Fibroblast of skin of left quadriceps (primary cell): ENCODE measurements at places on chromosomes 7 and 10.

- no peak for DNase-seq
Measured at GRCh38 chr10:49592726-49593563, 17.2 kb upstream of the SLC18A3 start.

DNA sequence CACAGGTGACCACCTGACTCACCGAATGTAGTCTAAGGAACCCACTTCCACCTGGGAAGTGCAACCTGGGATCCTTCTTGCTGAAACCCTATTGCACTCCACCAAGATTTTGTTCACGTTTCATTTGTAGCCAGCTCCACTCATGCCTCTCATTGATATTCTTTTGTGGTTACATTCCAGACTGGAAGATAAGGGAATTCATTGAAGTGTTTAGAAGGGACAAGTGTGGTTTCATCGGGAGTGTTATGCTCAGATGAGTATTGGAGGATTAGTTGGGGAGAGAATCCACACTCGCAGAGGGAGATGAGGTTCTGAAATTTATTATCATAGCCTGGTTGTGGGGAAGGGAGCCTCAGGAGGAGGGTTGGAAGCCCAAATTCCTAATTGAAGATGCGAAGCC is 320.4 kb downstream of the KCNMA1 start:
- no peak for DNase-seq

DNA sequence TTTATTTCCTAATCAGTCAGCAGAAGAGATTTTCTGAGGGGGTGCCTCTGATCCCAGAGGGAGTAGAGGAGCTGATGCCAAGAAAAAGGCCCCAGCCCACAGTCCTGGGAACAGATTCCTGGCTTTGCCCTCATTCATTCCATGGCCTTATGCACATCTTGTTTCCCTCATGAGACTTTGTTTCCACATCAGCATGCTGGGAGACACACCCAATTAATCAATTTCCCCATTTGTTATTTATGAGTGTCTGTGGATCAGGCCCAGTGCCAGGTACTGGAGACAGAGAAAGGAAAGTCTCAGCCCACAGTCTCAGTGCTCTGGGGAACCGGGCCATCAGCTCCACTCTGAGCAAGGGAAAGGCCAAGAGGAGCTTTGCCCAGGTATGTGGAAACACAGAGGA is 496.2 kb upstream of the ZMIZ1 start:
- DNase-seq, result no peak

DNA sequence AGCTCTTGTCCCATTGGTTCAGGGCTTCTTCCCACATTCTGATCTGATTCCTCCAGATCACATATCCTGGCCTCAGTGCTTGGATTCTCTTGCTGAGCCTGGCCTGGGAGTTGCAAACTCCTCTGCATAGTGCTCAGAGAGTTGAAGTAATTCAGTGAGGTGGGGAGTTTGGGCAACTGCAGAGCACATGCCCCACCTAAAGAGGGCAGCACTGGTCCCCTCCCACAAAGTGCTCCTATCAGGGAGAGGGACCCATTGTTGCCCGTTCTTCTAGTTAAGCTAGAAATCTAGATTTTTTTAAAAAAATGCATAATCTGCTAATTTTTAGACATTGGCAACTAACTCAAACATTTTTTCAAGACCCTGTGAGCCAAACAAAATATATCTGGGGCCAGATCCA is 45.1 kb downstream of the CHN2 start:
- DNase-seq, result no peak

DNA sequence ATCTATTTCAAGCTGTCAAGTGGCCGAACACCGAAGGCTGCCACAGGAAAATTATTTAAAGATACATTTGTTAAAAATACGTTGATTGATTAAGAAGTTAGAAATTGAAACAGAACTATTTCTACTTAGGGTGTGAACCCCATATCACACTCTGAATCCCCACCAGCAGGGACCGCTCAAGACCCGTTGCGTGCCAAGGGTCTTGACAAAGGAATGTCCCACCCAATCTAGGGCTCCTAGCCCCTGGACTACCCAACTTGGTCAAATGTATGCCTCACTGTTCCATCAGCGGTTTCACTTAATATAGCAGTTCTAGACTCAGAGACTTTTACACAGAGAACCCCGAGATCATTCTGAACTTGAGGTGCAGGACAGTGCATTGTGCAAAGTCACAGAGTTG is 11.6 kb upstream of the PFKFB3 start:
- DNase-seq, result no peak

GRCh38 chr10:66832781-66833422 is 92.9 kb upstream of the LRRTM3 start:
- no peak for DNase-seq

- no peak for DNase-seq
Measured at GRCh38 chr7:137932881-137933269, 69.0 kb downstream of the CREB3L2 start.

DNA sequence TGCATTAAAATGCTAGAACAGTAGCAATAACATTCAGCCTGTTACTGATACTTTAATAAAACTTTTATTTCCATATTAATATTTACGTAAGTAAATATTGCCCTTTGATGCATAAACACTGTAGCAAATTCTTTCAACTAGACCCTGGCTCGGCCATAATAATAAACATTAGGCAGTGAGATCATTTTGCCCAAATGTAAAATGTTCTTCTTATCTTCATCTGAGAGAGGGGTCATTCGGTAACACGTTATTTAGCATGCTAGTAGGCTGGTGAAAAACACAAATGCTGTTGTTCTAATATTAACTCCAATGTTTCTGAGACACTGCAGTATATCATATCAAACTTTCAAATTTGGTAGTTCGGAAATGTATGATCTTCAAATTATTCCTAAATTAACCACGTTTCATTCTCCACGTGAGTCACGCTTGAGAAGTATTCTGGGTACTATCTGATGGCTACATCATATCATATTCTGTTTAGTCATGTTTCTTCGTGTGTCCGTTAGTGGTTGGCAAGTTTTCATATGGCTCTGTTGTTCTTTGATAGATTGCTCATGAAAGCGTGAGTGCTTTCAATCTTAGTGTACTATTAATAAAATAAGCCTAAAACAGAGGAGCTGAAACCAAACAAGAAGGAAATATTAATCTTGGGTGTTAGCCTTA is 145.8 kb downstream of the NSUN6 start:
- no peak for DNase-seq

GRCh38 chr7:13181216-13181615 is 493.8 kb downstream of the ARL4A start:
- no peak for DNase-seq

GRCh38 chr10:112966194-112966855 is 16.3 kb downstream of the TCF7L2 start:
- no peak for DNase-seq

- DNase-seq, result no peak
Measured at GRCh38 chr7:117612637-117613036, 132.8 kb downstream of the CFTR start.

- DNase-seq, result no peak
Measured at GRCh38 chr10:101214446-101215396, 14.5 kb downstream of the LBX1 start.

- DNase-seq, result no peak
Measured at GRCh38 chr7:99112097-99112496, 31.8 kb downstream of the SMURF1 start.

GRCh38 chr7:138297526-138297925 is 162.5 kb upstream of the TRIM24 start:
- no peak for DNase-seq

- no peak for DNase-seq
Measured at GRCh38 chr10:91479583-91479982, 69.4 kb downstream of the HECTD2 start.

- peak; percentile 22 for DNase-seq
Measured at GRCh38 chr7:2802504-2803341, 41.4 kb downstream of the GNA12 start.

DNA sequence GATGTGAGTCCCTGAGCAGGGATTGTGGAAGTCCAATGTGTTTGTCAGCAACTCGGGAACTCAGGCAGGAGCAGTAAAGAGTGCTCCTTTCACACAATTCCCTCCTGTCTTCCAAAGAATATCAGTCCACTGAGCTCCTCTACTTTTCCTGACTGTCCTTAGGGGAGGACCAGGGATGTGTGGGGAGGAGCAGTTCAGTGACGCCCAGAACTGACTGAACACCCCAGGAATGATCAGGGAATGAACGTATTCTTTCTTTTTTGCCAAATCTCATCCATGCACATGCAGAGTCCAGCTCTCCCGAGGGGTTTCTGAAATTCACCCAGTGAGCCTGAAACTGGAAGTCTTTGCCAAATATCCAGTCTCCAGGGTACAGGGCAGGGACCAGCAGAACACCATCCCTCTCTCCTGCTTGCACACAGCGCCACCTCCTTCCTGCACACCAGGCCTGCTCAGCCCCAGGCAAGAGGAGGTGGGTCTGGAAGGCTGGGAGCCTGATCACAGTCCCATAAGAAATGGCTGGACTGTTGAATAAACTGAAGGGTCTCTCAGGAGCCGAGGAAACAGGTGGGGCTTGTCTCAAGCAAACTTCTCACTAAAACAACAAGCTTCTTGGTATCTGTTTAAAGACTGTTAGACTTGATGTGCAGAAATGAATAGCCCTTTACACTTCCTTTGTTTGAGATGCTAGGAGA is 294.7 kb downstream of the C7orf25 start:
- no peak for DNase-seq
